Bronchial epithelial cell (primary cell): ENCODE measurements at places on chromosomes 1 and 21.

GRCh38 chr1:25257196-25257595 lies 9.9 kb upstream of the RSRP1 start:
- DNase-seq = no peak

DNA sequence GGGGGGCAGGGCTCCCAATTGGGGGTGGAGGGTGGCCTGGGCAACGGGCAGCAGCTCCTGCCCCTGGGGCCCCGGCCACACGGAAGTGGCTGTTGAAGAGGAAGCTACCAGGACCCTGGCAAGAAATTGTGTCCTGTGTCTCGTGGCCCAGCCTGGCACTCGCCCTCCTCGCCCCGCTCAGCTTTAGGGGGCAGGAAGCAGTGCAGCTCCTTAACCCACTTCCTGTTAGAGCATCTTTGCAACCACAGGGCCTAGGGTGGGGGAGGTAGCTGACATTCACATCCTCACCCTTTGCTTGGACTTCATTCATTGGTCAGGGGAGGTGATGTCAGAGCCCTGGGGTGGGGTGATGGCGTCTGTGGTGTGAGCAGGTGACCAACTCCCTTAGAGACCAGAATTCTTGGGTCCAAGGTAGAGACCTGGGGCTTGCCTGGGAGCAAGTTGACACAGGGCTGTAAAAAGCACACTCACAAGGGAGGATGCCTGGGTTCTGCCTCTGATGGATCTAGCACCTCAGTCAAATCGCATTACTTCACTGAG lies at the start of gene ARHGAP30:
Gene ARHGAP30 (minus strand): TSS at position 161 of the 540 bp plus-strand sequence. CDS start 267 bp downstream, outside the sequence.
- no peak for DNase-seq

GRCh38 chr1:63612971-63613370 lies 19.8 kb downstream of the PGM1 start:
- no peak for DNase-seq

DNA sequence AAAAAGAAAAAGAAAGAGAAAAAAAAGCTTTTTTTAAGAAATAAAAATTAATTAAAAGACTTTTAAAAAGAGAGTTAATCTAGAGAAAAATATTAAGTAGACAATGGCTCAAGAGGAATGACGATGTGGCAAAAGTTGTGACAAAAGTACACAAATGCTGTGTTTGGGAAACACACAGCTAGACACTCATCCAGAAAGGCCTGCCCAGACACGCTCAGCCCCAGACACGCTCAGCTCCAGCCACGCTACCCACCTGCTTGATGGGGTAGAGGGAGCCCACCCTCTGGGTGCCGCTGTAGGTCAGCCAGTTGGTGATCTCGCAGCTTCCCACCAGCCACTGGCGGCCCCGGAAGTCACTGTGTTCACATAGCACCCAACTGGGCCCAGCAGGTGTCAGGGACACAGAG lies 10.2 kb downstream of the CD52 start:
- peak; percentile 81 for DNase-seq

DNA sequence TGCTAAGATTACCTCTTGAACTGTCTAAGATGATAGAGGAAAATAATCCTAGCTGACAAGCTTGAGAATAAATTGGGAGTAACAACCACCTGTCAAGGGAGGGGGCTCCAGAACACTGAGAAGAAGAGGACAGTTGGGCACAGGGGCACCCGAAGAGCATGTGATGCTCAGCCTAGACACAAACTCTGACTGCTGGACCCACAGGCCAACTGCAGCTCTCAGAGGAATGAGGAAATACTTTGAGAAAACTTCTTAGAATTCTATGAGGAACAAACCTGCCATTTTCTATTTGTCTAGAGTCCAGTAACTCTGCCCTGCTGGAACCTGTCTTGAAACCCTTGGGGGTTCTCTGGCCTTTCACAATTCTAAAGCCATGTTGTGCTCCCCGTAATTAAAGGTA lies 124.1 kb upstream of the KCNK2 start:
- no peak for DNase-seq

DNA sequence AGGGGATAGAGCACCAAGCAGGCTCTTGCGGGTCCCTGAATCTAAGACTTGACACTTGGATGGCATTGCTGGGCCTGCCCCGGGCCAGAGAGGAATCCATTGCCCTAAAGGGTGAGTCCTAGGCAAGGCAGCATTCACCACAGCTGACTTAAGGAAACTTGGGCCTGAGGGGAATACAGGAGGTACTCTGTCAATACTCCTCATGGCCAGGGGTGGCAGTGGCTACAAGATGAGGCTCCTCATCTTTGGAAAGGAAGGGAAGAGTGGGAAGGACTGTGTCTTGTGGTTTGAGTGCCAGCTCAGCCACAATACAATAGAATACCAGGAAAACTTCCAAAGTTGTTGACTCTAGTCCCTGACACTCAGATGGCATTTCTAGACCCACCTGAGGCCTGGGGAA lies 5.1 kb downstream of the KRTAP22-1 start:
- DNase-seq = no peak

DNA sequence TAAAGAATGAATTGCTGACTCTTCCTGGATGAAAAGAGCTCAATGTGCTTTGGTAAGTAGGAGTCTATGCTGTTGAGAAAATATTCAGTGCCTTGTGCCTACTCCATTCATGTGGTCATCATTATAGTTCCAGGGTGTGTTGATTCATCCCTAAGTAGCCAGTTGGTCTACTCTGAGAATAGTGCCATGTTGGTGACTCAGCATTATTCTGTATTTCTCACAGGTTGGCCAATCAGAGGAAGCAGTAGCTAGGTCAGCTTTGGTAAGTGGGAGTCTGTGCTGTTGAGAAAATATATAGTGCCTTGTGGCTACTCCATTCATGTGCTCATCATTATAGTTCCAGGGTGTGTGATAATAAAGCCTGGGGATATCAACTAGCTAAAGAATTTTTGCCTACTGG lies 397.3 kb downstream of the AGBL4 start:
- DNase-seq = peak; percentile 8

GRCh38 chr1:31891280-31891679 lies 46.9 kb downstream of the PTP4A2 start:
- DNase-seq = no peak

DNA sequence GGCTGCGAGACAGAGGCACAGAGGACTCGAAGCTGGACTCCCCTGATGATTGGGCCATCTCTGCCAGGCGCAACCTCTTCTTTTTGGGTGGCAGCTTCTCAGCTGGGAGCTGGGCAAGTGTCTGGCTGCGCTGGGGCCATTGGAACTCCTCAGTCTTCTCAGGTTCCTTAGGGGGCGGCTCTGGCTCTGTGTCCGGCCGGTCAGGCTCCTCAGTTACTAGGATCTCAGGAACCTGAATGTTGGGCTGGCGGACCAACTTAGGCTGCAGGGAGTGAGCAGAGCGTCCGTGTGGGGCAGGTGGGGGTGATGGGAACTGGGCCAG lies 97.5 kb upstream of the EDN2 start:
- no peak for DNase-seq

DNA sequence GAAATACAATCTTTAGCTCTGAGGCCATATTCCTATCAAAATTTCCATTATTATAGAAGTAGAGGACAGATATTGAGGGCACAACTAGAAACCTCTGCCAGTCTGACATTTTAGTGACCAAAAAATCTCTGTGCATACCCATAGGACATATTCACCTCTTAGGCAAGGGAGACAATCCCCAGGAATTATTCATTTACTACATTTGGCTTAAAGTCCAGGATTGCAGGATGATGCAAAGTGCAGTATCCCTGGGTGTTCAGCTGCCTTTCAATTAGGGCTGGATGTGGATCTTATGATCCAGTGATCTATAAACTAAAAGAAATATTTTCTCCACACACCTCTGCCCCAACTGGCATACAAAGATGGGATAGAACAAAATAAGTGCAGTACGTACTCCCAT lies 50.9 kb downstream of the PTGS2 start:
- no peak for DNase-seq

DNA sequence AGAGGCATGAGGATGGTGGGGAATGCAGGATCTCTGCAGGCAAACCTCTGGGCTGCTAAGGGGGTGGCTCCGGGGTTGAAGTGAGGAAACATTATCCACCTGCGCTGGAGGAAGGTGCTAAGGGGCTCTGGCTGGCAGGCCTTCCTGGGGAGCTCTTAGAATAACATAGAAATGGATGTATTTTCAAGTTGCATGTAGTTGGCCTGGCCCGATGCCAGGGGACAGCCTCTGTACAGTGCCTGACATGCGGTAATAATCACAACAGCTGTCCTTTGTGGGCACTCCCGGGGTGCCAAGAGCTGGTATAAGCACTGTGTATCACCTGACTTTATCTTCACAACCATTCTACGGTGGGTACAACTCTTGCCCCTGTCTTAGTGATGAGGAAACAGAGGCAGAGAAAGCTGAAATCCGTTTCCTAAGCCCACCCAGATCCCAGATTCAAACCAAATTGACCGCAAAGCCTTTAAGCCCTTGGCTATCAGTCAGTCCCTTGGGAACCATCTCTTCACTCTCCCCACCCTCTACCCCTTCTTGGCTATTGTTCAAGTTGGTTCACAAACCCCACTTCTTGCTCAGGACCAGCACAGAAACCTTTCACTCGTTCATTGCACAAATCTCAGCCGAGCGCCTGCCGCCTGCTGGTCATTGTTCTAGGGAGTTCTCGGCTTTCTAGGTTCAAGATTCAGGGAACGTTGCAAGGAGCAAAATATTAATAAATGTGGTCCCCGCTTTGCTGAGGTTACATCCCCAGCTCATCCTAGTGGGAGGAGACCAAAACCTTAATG lies 30.9 kb downstream of the PADI4 start:
- DNase-seq = no peak

GRCh38 chr1:191255354-191256054 lies 777.8 kb upstream of the BRINP3 start:
- no peak for DNase-seq

- DNase-seq = peak; percentile 99
Observed at GRCh38 chr1:227805606-227806197, 9.8 kb upstream of the PRSS38 start.

- DNase-seq = no peak
Observed at GRCh38 chr1:199725002-199725565, 302.4 kb upstream of the NR5A2 start.

- no peak for DNase-seq
Observed at GRCh38 chr1:167630568-167631385, 745 bp downstream of the RCSD1 start.

- no peak for DNase-seq
Observed at GRCh38 chr1:53319296-53320101, 8.4 kb downstream of the LRP8 start.

- DNase-seq = peak; percentile 21
Observed at GRCh38 chr1:233364695-233365539, 37.4 kb downstream of the MAP3K21 start.

- peak; percentile 47 for DNase-seq
Observed at GRCh38 chr1:115761601-115762302, 6.8 kb downstream of the CASQ2 start.

DNA sequence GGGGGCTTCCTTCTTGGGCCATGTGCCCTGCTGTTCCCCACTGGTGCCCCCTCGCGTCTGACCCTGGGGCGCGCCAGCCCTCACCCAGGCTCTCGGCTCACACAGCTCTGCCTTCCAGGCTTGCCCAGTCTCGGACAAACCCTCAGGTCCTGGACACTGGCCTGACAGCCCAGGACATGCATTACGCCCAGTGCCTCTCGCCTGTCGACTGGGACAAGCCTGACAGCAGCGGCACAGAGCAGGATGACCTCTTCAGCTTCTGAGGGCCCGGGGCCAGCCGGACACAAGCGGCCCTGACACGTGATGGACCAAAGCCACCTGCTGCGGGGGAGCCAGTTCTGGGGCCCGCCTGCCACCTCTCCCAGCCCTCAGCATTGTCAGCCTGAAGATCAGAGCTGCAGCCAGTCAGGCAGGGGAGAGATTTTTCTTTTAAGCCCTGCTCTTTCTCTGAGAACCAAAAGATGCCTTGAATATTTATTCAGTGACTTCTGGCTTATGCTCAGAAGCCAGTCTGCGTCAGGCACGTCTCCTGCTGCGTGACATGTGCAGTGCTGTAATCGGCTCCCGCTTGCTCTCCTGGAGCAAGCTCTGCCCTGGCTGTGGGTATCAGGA lies 23.4 kb downstream of the LDLRAP1 start:
- peak; percentile 55 for DNase-seq

- DNase-seq = peak; percentile 51
Observed at GRCh38 chr1:218521414-218522169, 176.5 kb downstream of the TGFB2 start.

- no peak for DNase-seq
Observed at GRCh38 chr1:67393240-67393639, 37.0 kb downstream of the SERBP1 start.

- DNase-seq = peak; percentile 73
Observed at GRCh38 chr1:22039594-22040285, 12.8 kb upstream of the CDC42 start.

- peak; percentile 62 for DNase-seq
Observed at GRCh38 chr1:196372896-196373536, 235.2 kb downstream of the KCNT2 start.

DNA sequence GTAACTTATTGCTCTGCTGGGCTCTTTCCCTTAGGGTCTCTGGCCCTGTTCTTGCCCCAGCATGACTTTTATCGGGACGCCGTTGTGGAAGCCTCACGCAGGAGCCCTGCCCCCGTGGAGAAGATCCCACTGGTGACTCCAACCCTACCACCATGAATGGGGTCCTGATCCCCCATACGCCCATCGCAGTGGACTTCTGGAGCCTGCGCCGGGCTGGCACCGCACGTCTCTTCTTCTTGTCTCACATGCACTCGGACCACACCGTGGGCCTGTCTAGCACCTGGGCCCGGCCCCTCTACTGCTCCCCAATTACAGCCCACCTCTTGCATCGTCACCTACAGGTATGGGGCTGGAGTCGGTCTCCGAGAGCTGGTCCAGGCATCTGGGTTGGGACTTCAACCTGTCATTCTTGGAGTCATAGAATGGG lies 322 bp downstream of the DCLRE1B start:
- DNase-seq = no peak

DNA sequence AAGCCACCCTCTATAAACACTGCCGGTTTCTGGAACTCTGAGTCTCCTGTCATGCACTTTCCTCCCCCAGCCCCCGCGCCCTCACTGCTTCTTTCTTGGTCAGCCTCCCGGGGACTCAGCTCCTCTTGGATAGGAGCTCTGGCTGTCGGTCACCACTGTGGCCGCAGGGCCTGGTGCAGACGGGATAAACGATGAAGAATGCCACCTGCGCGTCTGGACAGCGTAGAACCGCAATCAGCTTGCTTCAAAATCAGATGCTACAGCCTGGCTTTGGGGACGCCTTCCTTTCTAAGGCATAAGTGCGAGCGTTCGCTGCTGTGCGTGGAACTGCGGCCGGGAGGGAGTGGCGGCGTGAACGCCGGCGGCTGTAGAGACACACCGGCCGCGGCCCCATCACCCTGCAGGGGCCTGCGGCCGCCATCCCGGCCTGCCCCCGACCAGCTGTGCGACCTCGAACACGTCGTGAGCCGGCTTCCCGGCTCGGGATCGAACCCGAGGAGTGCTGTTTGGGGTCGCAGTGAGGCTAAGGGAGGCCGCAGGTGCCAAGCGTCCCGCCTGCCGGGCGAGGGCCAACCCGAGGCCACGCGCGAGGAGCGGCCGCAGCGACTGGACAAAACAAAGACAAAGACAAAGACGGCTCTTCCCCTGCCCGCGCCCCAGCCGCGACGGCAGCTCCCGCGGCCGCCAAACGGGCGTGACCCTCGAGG lies 688 bp downstream of the PTTG1IP start:
- DNase-seq = no peak
